ENCODE measurements at places on chromosomes 7 and 10.

DNA sequence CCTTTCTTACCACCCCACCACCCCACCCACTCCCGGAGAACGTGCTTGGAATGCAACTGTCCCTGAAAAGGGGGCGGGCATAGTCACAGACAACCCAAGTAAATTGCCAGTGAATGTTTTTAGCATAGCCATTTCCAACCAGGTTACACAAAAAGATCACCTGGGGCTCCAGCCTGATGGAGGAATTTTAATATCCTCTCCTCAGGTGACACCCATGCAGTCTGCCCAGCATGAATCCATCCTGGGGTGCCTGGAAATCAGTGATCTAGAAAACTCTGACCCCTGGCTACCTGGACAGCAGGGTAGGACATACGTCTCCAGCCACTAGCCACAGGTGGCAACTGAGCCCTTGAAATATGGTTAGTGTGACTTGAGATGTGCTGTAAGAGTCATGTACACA lies 61.1 kb downstream of the SORBS1 start:
- no peak for DNase-seq

GRCh38 chr7:155378580-155378934 lies 79.4 kb upstream of the EN2 start:
- no peak for DNase-seq

- DNase-seq: no peak
Observed at GRCh38 chr10:132588301-132589013, 50.9 kb downstream of the INPP5A start.

DNA sequence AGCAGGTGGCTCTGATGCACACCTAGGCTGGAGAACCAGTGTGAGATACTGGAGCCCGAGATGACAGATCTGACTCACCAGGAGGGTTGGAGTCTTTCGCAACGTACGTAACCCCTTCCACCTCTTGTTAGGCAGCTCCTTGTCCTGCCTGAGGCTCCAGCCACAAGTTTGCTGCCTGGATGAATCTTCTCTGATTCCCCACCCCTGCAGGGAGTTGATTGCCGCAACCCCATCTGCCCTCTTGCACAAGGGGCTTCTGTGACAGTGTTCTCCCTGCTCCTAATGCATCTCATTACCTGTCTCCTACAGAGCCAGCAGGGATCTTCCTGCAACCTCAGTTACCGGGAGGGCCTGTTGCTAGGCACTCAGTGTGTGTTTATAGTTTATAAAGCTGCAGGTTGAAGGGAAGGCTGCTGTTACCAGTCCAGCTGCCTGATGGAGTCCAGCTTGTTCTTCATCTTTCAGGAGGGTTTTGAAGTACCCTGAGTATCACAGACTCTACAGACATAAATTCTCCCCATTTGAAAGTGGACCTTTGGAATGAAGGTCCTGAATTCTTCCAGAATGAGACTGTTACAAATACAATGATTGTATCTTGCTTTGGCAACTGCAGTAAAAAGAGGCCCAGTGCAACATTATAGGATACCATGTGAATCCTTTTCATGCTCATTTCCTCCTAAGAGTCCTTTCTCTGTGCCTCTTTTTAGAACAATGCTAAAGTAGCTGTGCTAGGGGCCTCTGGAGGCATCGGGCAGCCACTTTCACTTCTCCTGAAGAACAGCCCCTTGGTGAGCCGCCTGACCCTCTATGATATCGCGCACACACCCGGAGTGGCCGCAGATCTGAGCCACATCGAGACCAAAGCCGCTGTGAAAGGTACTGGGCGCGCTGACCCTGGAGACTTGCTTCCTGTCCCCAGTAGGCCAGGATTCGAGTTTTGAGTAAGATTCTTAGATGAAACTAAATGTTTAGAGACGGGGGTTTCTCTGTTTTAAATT lies 6.5 kb downstream of the MDH2 start:
- no peak for DNase-seq

Measured in NCI-H2029 (cell line).